ENCODE measurements at places on chromosomes 11 and 22.
A peak's percentile ranks its signal among the peaks of the same experiment; 100 is the strongest.

GRCh38 chr11:127451861-127452260 is 451.3 kb upstream of the KIRREL3 start:
- DNase-seq: no peak

- peak; percentile 4 for DNase-seq
These were observed 624 bp downstream of the TMEM41B start for GRCh38 chr11:9313648-9314290.

- no peak for DNase-seq
These were observed 29.3 kb upstream of the PRDM10 start for GRCh38 chr11:130031945-130032344.

GRCh38 chr11:12687740-12688139 is 13.5 kb downstream of the TEAD1 start:
- no peak for DNase-seq

- DNase-seq: no peak
These were observed 35.0 kb downstream of the PPFIBP2 start for GRCh38 chr11:7548659-7549274.

GRCh38 chr11:123487157-123487744 is 57.2 kb downstream of the GRAMD1B start:
- DNase-seq: no peak

- no peak for DNase-seq
These were observed 46.2 kb downstream of the FAM83F start for GRCh38 chr22:40040927-40041326.

DNA sequence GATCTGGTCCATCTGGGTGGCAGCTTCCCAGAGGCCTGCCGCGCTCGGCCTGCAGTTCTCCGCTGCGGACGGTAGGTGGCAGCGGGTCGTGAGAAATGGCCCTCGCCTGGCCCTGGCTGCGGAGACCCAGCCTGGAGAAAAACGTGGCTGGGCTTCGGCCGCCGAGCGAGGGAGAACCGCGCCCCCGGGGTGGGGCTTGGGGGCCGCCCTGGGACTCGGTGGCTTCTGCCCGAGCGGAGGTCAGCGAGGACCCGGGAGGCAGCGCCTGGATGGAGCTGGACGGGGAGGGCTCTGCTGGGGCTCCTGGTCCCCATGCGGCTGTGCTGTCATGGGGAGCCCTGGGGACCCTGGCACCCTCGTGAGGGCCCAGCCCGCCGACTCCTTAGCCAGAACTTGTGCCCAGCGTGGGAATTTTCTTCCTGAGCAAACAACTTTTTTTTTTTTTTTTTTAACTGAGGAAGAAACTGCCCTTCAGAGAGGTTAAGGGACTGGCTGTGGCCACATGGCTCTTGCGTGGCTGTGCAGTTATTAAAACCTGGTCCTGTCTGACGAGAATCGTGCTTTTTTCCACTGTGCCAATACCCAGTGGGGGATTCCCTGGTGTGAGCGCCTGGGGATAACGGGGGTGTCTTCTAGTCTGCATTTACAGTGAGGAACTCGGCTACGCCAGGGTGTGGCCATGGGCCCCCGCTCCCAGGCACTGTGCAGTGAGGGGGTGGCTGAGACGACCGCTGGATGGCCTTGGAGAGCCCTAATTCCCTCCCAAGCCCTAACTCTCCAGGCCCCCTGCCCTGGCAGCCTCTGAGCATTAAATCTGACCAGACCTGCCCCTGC is 535.6 kb downstream of the INSC start:
- peak; percentile 66 for DNase-seq

- no peak for DNase-seq
These were observed 66.5 kb downstream of the FAM168A start for GRCh38 chr11:73531386-73531785.
